NCI-H1417 treated with DMSO at 0.1 percent for 48 hours (cell line): ENCODE measurements at places on chromosomes 3 and 15.

- DNase-seq, result no peak
Measured at GRCh38 chr3:71710906-71711494, 14.2 kb downstream of the EIF4E3 start.

- DNase-seq, result no peak
Measured at GRCh38 chr3:166810741-166811445, 569.2 kb downstream of the ZBBX start.

- DNase-seq, result no peak
Measured at GRCh38 chr3:39346785-39347585, 17.5 kb downstream of the CCR8 start.

GRCh38 chr3:56720849-56721248 lies 37.8 kb upstream of the TASOR start:
- DNase-seq, result no peak

DNA sequence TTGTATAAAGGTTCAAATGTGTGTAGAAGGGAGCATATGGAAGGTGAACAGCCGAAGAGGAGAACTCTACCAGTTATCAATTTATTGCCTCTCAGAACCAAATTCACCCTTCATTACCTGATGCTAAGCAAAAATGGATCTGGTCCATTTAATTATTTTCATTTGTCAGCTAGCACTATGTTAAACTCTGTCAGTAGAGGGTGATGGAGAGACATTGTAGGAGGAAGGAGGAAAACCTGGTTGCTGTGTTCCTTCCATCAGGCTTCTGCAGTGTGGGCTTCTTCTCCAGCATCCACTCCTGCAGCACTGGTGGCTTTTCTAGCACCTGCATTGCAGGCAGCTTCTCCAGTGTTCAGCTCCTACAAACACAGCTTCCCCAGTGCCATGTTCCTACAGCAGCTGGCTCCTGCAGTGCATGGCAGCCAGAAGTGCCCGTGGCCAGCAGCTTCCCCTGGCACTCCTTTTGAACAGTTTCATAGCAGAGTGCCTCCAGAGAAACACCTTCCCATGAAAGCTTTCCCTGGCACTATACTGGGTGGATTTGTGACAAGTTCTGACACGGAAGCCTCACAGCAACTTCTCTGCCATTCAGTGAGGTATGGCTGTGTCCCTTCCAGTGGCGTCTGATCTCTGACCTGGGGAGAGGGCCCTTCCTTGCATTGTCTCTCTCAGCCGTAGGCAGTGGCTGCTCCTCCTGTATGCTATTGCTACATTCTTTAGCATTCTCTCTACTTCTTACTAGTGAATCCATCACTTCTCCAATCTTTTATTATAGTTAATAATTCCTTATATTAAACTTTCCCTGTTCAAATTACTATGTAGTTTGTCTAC lies 14.6 kb upstream of the IL17RD start:
- DNase-seq, result no peak

GRCh38 chr3:61372723-61373122 lies 121.5 kb upstream of the FHIT start:
- no peak for DNase-seq

DNA sequence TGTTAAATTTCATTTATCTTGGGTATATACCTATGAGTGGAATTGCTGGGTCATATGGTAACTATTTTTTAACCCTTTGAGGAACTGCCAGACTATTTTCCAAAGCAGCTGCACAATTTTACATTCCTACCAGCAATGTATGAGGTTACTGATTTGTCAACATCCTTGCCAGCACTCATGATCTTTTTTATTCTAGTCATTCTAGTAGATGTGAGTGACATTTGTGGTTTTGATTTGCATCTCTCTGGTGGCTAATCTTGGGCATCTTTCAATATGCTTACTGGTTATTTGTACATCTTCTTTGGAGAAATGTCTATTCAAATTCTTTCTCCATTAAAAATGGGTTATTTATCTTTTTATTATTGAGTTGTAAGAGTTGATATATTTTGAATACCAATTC lies 21.3 kb upstream of the LRRC58 start:
- DNase-seq, result no peak

DNA sequence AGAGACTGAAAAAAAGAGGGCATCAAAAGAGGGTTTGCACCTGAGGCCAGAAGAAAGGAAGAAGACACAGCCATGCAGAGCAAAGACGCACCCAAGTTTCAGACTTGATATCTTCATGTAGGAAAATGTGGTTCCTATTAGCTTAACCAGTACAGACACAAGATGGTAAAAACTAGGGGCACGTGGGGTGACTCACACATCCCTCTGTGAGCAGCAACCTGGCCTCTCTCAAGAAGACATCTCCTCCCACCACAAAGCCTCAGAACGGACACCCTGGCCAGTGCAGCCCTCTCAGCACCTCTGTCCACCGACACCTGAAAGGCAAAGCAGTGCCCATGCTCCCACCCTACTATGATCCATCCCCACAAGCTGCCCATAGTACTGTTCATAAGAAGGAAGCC lies 33.3 kb downstream of the GLB1 start:
- DNase-seq, result no peak

DNA sequence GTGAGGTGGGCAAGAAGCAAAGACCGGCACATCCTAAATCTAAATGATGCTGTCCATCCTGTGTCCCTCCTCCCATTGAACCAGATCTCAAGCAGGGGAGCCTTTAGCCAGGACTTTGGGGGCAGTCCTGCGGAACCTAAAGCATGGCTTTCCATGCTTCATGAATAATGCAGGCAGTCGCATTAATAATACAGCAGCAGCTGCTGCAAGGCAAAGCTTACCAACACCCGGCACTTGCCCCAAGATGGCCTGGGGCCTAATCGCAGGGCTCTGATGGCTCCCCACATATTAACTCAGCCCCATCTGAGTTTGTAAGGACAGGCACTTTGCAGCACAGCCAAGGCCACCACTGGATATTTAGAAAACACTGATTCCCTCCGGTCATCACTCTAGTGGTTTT lies 114.4 kb downstream of the NTRK3 start:
- DNase-seq, result no peak

- no peak for DNase-seq
Measured at GRCh38 chr3:127990461-127990860, 61.8 kb upstream of the SEC61A1 start.

DNA sequence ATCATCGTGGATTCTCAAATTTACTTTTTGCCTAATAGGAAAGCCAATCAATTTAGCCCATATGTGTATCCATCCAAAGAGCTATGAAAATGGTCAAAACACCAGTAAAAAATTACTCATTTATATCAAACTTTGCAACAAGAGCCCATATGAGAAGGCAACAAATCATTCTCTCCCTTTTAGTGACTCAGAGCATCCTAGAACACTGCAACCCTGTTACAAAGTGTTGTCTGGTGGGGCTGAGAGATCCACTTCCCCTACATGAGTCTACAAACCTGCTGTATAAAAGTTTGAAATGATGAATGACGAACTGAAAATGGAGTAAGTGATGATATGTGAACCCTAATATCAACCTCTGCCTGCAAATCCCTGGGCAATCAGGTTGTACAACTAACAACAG lies 23.3 kb downstream of the PDZRN3 start:
- no peak for DNase-seq

DNA sequence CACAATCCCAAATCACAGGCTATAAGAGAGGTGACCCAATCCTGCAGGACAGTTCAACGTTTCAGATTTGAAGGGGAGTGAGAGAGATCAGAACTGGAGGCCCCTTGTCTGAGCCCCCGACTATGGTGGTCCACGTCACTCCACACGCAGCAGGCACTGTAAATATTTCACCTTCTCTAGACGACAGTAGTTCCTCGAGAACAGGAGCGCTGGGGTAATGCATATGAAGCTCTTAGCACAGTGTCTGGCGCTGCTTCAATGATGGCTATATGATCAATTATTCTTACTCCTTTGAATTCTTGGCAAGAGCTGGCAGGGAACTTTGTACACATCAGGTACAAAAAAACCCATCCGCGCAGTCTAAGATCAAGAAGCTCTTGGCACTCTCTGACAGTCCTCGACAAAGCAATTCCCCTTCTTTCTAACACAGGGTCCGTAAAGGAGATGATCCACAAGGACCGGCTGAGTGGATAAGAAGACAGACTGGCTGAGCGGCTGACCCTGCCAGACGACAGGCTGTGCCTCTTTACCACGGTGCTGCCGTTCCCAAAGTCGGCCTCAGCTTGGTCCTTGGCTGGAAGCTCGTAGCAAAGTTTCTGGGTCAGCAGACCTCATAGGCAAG lies 522 bp upstream of the NRROS start:
- no peak for DNase-seq

GRCh38 chr3:15331072-15331605 lies 1.2 kb downstream of the SH3BP5 start:
- no peak for DNase-seq

DNA sequence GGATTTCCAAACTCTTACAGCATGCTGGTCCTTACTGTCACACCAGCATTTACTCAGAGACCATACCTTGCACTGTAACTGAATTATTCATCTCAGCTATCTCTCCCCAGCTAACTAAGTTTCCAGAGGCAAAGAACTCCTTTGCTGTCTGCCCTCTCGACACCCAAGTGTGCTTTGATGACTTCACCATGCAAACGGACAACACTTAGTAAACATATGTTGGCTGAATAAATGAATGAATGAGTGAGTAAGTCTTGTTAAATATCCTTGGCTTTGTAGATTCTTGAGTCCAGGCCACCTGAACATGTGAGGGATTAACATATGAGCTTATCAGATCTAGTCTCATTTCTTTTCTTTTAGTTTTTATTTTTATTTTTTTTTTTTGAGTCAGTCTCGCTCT lies 138.2 kb downstream of the PLD1 start:
- DNase-seq, result no peak

GRCh38 chr3:2579206-2579605 lies 480.5 kb downstream of the CNTN4 start:
- DNase-seq, result no peak

GRCh38 chr3:41239587-41239986 lies 40.3 kb downstream of the CTNNB1 start:
- no peak for DNase-seq

- no peak for DNase-seq
Measured at GRCh38 chr15:95329362-95329761, 1001.1 kb upstream of the NR2F2 start.

DNA sequence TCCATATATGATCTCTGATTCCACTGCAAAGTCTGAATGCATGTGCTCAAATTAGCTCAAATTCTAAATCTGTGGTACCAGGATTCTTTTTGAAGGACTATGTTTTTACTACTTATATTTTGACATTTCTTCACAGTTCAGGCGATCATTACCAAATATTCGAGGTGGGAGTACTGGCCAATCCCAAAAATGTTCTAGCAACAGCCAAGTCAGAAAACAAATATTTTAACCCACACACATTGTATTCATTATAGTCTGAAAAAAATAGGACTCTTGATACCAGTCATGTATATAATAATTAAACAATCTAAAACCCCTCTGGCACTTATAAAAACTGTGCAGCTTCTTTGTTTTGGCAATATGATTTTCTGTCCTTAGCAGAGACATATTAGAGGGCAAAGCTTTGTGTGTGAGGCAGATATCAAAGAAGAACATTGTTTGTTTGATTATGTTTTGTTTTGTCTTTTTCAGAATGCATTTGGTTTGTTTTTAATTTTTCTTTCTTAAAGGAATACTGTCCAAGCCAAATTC lies 37.4 kb downstream of the FGF7 start:
- DNase-seq, result no peak

DNA sequence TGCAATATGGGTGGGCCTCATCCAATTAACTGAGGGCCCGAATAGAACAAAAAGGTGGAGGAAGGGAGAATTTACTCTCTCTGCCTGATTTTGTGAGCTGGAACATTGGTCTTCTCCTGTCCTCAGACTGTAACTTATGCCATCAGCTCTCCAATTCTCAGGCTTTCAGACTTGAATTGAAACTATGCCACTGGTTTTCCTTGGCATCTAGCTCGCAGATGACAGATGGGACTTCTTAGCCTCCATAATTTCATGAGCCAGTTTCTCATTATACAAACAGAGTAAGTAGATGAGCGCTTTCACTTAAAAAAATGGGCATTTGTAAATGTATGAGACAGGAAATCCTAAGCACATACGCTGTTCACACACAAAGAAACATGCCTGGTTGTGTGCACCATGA lies 8.7 kb upstream of the PTX3 start:
- no peak for DNase-seq

DNA sequence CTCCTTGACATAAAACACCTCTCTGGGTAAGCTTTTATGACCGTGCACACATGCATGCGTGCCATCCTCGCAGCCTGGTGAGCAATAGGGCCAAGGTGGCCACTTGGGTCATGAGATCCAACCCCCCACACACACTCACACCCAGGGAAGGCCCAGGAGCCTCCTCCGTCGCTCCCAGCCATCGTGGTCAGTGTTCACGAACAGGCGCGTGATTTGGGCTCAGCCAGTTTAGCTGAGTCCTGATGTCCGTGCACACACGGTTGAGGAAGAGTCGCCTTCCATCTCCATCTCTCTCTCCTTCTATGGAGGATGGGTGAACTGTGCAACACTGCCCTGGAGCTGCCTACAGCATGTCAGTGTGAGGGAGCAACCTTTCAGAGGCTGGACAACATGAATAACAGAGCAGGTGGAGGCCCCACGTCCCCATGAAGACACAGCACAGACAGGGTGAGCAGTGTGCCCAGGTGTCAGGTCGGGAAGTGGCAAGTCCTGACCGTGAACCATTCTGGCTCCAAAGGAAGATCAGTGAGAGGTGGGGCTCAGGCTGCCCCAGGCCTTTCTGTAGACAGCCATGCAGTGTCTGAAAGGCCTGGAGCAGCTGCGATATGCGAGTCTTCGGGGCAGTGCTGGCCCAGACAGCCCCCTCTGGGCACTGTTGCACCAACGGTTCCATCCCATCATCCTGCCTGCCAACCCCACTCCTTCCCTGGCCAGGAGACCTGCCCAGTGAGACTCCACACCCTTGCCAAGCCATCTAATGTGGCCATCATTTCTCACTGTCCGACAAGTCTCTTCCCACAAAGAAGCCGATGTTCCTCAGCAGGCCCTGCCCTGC lies 253.4 kb downstream of the OCA2 start:
- DNase-seq, result no peak

- DNase-seq, result no peak
Measured at GRCh38 chr3:60133269-60134162, 1083.7 kb upstream of the CFAP20DC start.
